ENCODE measurements at places on chromosomes 16 and 17.
A peak's percentile ranks its signal among the peaks of the same experiment; 100 is the strongest.

DNA sequence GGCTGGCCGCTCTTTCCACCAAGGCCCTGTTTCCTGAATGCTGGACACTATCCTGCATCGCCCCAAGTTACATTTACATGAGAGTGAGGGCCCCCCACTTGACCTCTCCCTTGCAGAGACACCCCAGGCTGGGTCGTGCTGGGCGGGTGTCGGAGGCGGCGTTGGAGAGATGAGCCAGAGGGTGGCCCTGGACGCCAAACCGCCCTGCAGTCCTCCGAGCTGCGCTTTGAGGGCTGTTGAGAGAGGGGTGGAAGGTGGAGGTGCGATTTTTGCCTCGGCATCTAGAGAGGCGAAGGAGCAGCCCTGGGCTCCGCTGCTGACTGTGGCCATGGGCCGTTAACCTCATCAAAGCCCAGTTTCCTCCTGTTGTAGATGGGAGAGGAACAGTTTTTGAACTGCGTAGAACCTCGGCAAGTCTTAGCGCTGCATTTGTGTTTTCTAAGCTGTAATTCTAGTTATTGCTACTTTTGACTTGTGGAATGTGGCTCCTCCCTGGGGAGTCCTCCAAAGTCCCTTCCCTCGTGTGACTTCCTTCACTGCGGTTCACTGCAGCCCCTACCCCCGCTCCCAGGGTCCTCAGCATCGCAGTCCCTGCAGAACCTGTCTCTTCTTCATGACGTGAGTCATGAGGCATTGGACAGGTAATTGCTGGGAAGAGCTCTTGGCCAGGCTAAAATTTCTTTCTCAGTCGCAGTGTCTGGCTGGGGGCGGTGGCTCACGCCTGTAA, 986 bp upstream of the ELOB start:
- no peak for DNase-seq

DNA sequence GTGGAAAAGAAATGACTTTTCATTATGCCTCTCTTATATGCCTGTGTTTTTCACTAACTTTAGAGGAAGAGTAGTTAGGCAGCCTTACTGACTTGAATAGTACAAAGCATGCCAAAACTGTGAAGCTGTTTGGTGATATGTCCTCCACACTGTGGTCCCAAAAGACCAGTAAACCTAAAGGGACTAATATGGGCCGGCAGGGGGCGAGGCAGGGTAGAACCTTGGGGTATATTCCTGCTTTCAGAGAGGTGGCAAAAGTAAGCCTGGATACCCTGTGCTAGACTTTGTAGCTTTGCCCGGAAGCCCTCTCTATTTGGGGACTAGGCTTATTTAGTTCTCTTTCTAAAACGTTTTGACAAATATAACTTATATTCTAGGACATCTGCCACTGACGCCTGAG, 36.5 kb upstream of the VWA3A start:
- no peak for DNase-seq

DNA sequence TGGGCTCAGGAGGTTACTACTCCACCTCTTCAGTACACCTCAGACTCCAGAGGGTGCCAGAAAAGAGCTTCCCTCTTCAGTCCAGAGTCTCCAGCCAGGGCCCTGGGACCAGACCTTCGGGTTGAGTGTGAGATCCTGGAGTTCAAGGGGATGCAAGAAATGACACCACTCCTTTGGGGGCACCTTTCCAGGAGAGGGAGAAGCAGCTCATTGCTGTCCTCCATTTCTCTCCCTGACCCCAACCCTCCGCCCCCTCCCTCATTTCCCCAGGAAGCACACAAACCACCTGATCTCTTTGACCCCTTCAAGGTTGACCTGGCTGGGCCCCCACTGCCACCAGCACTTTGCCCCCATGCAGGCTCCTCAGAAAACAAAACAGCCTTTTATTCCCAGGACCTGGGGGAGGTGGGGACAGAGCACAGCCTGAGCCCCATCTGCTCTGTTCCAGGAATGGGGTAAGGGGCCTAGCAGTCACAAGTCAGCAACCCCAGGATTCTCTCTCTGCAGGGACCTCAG, 21.4 kb downstream of the CDH5 start:
- DNase-seq = no peak

DNA sequence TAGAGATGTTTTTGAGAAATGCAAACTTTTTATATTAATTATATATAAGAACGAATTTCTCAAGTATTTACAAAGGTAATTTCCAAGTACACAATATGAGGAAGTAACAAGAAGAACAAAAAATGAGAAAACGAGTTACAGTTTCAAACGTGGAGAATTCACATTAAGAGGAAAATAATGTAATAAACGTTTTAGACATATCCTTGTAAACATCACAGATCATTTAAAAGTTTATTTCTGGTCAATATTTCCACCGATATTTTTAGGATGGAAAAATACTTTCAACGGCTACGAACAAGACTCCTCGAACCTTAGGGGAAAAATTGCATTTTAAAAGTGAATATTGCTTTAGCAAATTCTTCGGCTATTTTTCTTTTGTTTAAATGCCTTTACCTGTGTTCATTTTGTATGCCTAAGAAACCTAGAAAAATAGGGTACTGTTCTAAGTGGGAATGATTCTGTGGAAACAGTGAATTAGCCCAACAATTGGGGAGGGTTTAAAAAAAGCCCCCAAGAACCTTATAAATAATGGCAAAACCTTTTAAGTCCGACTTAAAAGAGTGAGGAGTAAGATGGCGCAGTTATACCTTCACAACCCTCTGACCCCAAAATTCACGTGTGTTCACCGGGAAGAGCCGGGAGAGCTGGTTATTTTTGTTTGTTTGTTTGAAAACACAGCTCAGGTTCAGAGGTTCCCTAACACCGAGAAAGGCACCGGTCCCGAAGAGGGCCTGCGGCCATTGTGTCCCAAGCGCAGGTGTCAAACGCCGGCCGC, 3.3 kb downstream of the HNF1B start:
- no peak for DNase-seq

DNA sequence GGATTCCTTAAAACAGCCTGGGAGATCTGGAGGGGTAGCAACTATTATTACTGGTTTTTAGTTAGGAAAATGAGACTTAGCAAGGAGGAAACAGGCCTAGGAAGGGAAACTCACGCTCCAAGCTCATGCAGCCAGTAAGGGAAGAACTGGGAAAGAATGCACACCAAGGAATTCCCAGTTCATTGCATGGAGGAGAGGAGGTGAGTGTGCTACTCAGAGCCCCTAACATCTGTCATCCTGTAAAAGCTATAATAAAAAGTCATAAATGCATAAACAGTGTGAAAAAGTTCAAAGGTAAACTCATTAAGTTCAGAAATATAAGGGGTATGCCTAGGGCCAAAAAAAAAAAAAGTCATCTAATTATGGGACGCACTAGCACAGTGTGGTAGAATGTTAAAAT, 25.9 kb downstream of the TMEM98 start:
- DNase-seq = no peak

- DNase-seq = no peak
Measured at GRCh38 chr17:1030684-1031532, 34.0 kb downstream of the TIMM22 start.

GRCh38 chr17:69608808-69609472, 194.4 kb downstream of the MAP2K6 start:
- DNase-seq = no peak

- DNase-seq = no peak
Measured at GRCh38 chr16:6949240-6949639, 383.4 kb upstream of the RBFOX1 start.

- DNase-seq = no peak
Measured at GRCh38 chr17:58338841-58339754, 10.5 kb upstream of the TSPOAP1 start.

DNA sequence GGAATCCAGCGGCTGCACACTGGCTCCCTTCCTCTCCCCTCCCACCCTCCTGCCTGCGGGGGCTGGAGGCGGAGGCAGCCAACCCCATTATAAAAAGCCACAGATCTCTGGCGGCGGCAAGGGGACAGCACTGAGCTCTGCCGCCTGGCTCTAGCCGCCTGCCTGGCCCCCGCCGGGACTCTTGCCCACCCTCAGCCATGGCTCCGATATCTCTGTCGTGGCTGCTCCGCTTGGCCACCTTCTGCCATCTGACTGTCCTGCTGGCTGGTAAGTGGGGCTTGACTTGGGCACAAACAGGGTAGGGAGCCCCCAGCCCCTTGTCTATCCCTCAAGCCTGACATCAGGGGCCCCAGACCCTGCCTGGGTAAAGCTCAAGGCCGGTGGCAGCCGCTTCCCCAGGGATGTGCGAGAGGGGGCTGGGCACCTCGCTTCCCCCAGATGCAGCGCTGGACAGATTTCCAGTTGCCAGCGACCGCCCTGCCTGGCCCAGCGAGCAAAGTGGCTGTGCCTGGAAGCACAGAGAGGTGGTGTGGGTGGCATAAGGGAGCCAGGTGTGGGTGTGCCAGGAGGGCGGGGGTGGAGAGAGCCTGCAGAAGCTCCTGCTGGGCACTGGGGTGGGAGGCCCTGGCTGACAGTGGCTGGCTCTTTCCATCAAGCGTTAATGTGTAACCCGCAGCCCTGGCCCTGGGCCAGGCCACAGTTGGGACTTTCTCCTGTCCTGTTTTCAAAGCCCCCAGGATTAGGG, at the start of gene CX3CL1:
Gene CX3CL1, plus strand, starts transcription at position 119 of the 745 bp plus-strand sequence. Its CDS starts 79 bp downstream, at position 198.
- no peak for DNase-seq

GRCh38 chr16:77439106-77439505, 4.3 kb upstream of the ADAMTS18 start:
- DNase-seq = no peak

GRCh38 chr17:79630126-79630525, 19.3 kb upstream of the RBFOX3 start:
- no peak for DNase-seq

DNA sequence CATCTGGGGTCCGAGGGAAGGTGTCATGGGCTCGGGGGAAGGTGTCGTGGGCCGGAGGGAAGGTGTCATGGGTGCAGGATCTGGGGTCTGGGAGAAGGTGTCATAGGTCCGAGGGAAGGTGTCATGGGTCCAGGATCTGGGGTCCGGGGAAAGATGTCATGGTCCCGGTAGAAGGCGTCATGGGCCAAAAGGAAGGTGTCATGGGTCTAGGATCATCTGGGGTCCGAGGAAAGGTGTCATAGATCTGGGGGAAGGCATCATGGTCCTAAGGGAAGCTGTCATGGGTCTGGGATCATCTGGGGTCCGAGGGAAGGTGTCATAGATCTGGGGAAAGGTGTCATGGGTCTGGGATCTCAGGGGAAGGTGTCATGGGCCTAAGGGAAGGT, 942 bp downstream of the RAB40C start:
- no peak for DNase-seq

- no peak for DNase-seq
Measured at GRCh38 chr16:35560637-35560984, 2101.2 kb downstream of the TP53TG3F start.

DNA sequence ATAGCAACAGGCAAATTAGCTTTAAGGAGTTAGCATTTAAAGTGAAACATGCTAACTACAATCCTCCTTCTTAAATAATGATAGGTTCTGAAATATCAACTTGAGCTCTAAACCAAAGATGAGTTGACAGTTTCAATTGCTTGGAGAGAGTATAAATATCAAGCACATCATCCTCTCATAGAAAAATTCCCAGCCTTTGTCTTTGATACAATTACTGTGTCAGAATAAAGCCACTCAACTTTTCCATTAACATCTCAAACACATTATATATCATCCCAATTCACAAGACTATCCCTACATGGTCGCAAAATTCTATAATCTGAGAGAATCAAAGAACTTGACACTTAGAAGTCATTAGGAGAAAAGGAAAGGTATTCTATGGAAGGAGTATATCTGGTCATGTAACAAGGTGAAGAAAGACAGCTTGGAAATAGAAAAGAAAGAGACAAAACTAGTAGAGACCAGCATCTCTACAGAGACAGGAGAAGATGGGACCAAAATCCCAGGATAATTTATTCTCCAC, 189.8 kb downstream of the CEP112 start:
- no peak for DNase-seq

DNA sequence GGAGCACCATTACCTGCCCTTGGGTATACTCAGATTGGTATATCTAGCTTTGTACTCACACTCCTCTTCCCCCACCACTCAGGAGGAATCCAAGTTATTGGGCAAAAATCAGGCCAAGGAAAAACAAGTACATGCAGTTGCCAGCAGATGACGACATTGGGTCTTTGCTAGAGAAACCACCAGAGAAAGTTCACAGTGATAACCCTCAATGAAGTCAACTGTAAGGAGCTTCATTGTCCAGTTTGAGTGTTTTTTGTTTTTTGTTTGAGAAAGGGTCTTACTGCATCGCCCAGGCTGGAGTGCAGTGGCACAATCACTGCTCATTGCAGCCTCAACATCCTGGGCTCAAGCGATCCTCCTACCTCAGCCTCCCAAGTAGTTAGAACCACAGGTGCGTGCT, 34.6 kb upstream of the TOX3 start:
- no peak for DNase-seq

DNA sequence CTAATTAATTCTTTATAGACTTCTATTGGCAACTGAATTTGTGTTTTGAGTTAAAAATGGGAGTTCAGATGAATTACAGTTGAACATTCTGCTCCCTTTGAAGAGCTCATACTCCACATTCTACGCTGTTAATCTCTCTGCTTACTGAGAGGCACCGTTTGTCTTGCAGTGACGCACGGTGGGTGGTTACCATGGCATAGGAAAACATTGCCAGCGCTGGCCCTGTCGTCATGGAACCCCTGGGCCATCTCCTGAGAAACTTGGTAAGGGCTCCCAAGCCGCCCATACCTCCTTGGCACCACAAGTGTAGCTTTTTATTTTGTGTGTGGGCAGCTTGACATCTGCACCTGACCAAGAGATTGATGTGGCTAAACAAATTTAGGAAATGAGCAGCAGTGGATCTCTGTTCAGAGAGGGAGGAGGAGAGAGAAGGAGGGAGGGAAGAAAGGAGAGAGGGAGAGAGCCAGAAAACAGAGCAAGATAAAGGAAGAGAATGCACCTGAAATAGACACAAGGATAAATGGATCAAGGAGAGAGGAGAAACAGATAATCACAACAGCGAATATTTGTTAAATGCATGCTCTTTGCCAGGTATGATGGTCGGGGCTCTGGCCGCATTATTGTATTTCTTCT, 398.5 kb downstream of the HAPSTR1 start:
- DNase-seq = no peak

DNA sequence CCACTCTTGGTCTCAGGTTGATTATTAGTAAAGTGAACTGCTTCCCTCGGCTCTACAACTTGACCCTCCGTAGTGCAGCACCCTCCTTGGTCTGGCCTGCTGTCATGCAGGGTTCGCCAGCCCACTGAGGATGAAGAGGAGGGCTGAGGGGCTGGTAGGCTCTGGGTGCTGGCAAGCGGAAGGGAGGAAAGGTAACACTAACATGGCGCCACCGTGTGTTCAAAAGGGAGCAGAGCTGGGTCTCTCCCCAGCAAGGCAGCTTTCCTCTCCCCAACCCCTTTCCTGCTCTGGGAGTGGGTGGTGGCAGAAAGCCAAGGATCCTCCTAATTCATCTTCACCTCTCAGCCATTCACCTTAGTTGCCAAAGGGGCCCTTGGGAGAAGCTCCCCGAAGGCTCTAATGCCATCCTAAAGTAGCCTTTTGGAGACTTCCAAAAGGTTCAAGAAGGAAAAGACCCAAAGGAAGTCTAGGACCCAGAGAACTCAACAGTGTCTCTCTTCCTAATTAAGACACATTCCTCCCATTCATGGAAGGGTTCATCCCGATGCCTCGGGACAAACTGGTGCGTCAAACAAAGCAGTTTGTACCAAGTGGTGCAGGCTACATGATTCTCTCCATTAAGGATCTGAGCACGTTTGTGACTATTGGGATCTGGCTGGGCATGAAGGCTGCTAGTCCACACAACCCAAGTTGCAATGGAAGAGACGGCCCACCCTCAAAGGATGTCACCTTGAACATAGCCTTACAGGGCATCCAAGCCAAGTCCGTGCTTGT, 90.8 kb upstream of the TOB1 start:
- peak; percentile 27 for DNase-seq

GRCh38 chr16:79181419-79181818, 419.1 kb downstream of the MAF start:
- no peak for DNase-seq

GRCh38 chr17:10557422-10557821, 8.0 kb upstream of the MYH2 start:
- DNase-seq = no peak
